Thyroid gland (tissue), 4 donors: ENCODE measurements at places on chromosomes 3 and 15.

GRCh38 chr3:155242342-155242741 lies 51.1 kb downstream of the STRIT1 start:
- no peak overlapping the region for H3K4me3 ChIP-seq
- H3K27ac ChIP-seq: no peak overlapping the region
- H3K27me3 ChIP-seq: no peaks in the 10 kb centered on the region
- H3K4me1 ChIP-seq: no peaks in the 10 kb centered on the region

DNA sequence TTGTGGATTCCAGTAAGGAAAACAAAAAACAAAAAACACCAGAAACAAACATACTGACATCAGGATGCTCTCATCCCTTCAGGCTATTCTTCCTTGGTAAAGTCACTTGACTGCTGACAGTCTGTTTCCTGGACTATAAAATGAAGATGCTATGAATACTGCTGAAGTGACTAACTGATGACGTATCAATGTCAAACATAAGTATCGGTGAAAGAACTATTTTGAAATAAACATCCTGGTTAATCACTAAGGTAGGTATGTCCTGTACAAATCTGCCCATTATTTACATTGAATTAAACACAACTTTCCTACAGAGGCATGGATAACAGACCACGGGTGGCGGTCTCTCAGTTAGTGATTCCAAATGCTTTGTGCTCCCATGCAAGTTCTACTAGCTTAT lies 45.9 kb downstream of the CHAC1 start:
- peaks cover 22% of the 10 kb centered on the region for H3K36me3 ChIP-seq
- no peaks in the 10 kb centered on the region for H3K27me3 ChIP-seq
- no peaks in the 10 kb centered on the region for H3K4me1 ChIP-seq

DNA sequence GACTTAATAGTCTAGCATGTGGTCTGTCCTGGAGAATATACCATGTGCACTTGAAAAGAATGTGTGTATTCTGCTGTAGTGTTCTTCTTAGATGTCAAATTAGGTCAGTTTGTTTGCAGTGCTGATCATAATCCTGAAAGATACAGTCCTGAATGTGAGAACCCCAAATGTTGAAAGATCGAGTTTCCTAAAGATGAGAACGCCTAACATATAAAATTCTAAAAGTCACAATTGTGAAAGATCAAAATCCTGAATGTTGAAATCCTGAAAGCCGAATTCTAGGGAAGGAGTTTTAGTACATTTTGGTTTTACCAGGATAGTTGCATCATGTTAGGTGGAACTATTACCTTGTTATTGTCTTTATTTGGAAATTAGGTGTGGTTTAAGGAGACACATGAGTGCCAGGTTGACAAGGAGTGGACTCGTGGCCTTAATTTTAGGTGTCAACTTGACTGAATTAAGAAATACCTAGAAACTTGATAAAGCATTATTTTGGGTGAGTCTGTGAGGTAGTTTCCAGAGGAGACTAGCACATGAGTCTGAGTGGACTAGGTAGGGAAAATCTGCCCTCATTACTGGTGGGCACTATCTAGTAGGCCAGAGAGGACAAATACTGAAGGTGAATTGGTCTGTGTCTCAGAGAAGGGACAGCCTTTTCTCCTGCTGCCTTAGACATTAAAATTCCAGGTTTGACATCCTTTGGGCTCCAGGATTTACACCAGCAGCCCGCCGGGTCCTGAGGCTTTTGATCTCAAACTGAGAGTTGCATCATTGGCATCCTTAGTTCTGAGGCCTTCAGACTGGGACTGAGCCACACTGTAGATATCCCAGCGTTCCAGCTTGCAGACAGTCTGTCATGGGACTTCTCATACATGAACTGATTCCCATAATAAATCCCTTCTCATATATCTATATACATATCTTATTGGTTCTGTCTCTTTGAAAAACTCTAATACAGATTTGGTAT lies 77.1 kb downstream of the LRRC28 start:
- no peaks in the 10 kb centered on the region for H3K36me3 ChIP-seq
- H3K4me3 ChIP-seq: no peak overlapping the region
- no peak overlapping the region for H3K27ac ChIP-seq
- DNase-seq: no peak

DNA sequence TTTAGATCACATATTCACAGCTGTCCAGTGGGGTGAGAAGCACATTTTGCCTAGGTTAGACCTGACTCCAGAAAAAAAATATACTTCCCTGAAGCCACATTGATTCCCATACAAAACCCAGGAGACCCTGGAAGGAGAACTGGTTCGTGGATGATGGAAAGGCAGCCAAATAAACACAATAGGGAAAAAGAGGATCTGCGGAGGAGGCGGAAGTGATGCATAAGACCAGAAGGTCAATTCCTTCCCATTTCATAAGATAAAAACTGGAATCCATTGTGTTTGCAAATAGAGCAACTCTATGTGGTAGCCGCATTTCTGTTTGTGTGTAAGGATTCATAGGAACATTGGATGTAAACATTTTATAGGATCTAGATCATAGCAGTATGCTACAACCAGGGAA lies 781.9 kb upstream of the GRM7 start:
- H3K27ac ChIP-seq: no peak overlapping the region
- no peaks in the 10 kb centered on the region for H3K36me3 ChIP-seq
- H3K4me3 ChIP-seq: no peak overlapping the region
- DNase-seq: no peak

DNA sequence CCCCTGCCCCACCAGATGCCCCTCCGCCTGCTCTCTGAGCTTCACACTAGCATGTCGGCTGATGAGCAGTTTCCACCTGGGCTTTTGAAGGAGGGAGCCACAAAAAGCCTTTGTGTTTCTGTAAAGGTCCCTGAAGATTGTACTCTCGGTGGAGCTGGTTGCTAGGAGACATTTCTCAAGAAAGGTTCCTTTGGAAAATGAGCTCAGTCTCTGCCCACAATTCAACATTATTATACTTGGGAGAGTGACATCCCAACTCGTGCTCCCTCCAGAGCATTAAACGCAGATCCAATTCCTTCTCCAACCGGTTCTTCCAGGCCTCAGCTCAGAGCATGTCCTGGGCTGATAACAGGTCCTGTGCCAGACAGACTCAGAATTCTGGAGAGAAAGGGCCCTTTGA lies 26.8 kb upstream of the FAM107A start:
- no peak overlapping the region for H3K27ac ChIP-seq
- peaks cover 27% of the 10 kb centered on the region for H3K4me1 ChIP-seq
- no peaks in the 10 kb centered on the region for H3K36me3 ChIP-seq
- DNase-seq: no peak
- H3K4me3 ChIP-seq: no peak overlapping the region

- H3K27ac ChIP-seq: no peak overlapping the region
- H3K4me1 ChIP-seq: no peaks in the 10 kb centered on the region
- H3K27me3 ChIP-seq: no peaks in the 10 kb centered on the region
- DNase-seq: no peak
- no peaks in the 10 kb centered on the region for H3K36me3 ChIP-seq
- H3K4me3 ChIP-seq: no peak overlapping the region
These were observed 119.5 kb upstream of the MLF1 start for GRCh38 chr3:158451405-158452055.

DNA sequence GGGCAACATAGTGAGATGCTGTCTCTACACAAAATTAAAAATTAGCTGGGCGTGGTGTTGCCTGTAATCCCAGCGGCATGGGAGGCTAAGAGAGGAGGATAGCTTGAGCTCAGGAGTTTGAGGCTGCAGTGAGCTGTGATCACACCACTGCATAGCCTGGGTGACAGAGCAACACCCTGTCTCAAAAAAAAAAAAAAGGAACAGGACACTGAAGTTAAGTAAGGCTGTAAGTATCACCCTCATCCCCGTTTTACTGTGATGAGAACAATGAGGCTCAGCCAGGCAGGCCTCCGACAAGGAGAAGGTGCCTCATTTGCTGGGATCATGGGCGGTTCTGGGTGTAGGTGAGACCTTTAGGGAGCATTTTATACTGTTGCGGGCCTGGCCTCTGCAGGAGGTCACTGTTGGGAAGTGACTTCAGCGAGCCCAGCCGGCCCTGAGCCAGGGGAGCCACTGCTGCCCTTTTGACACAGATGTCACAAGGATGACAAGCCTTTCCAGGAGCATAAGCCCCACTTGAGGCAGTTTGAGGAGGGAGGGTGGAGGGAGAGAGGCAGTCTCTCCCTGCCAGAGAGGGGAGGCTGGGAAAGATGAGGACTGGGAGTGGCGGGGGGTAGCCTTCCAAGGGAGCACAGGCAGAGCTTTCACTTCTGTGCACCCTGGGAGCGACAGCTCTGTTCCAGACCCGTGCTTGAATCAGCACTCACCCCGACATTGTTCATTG lies 30.8 kb downstream of the IRAK2 start:
- peaks cover 61% of the 10 kb centered on the region for H3K4me1 ChIP-seq
- peak overlapping the region; percentile 97 for H3K27ac ChIP-seq
- no peaks in the 10 kb centered on the region for H3K36me3 ChIP-seq

DNA sequence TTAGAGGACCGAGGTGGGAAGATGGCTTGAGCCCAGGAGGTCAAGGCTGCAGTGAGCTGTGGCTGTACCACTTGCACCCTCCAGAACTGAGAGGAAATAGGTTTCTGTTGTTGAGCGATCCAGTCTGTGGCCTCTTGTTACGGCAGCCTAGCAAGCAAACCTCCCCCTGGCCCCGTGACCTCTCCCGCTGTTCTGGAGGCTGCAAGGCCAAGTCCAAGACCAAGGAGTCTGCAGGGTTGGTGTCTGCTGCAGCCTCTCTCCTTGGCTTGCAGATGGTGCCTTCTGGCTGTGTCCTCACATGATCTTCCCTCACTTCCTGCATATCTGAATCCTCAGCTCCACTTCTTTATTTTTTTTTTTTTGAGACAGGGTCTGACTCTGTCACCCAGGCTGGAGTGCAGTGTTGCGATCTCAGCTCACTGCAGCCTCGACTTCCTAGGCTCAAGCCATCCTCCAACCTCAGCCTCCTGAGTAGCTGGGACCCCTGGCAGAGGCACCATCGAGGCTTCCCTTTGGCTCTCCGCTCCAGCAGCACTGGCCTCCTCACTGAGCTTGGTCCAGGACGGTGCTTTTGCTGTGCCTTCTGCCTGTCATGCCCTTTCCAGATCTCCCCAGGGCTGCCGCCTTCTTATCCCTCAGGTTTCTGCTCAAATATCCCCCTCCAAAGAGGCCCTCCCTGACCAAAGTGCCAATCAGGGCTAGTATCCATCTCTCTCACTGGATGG lies 18.0 kb upstream of the PLXND1 start:
- peaks cover 68% of the 10 kb centered on the region for H3K4me1 ChIP-seq
- no peaks in the 10 kb centered on the region for H3K36me3 ChIP-seq
- no peak overlapping the region for H3K27ac ChIP-seq
- H3K4me3 ChIP-seq: no peak overlapping the region
- H3K27me3 ChIP-seq: no peaks in the 10 kb centered on the region

DNA sequence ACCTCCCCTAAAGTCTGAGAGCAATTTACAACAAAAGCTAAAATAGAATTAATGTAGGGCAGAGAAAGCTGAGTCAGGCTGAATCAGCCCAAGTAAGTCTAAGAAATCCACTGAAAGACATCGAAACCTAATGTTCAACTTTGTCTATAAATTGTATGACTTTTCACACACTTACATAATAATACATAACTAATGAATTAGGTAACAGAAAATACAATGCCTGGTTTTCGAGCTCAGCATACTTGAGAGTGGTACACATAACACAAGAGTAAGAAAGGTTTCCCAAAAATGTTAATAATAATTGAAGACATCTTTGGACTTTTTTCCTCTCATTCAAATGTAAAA lies 55.3 kb upstream of the VGLL4 start:
- no peak overlapping the region for H3K27ac ChIP-seq
- H3K36me3 ChIP-seq: peaks cover 4% of the 10 kb centered on the region
- no peaks in the 10 kb centered on the region for H3K27me3 ChIP-seq
- no peak overlapping the region for H3K4me3 ChIP-seq

DNA sequence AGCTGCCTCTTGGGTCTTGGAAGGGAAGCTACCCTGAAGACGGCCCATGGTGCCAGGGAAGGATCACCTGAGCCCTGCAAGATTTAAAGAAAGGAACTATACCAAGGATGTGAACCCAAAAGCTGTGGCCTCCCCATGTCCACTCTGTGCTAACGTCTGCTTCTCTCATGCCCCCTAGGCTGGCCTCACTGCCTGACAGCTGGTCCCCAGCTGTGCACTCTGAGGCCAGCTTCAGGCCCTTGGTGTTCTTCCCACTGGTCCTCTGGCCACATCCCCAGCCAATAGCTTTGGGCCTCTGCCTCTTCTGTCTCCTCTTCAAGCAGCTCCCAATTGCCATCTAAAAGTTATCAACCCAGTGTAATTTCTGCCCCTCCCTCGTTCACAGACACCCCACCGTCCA lies 5.2 kb upstream of the LRRK1 start:
- H3K4me1 ChIP-seq: no peaks in the 10 kb centered on the region
- no peaks in the 10 kb centered on the region for H3K36me3 ChIP-seq
- no peaks in the 10 kb centered on the region for H3K27me3 ChIP-seq
- H3K4me3 ChIP-seq: no peak overlapping the region
- H3K27ac ChIP-seq: no peak overlapping the region

GRCh38 chr3:191774485-191774884 lies 313.5 kb downstream of the PYDC2 start:
- no peaks in the 10 kb centered on the region for H3K36me3 ChIP-seq
- no peaks in the 10 kb centered on the region for H3K27me3 ChIP-seq
- DNase-seq: no peak
- no peaks in the 10 kb centered on the region for H3K4me1 ChIP-seq
- H3K27ac ChIP-seq: no peak overlapping the region

DNA sequence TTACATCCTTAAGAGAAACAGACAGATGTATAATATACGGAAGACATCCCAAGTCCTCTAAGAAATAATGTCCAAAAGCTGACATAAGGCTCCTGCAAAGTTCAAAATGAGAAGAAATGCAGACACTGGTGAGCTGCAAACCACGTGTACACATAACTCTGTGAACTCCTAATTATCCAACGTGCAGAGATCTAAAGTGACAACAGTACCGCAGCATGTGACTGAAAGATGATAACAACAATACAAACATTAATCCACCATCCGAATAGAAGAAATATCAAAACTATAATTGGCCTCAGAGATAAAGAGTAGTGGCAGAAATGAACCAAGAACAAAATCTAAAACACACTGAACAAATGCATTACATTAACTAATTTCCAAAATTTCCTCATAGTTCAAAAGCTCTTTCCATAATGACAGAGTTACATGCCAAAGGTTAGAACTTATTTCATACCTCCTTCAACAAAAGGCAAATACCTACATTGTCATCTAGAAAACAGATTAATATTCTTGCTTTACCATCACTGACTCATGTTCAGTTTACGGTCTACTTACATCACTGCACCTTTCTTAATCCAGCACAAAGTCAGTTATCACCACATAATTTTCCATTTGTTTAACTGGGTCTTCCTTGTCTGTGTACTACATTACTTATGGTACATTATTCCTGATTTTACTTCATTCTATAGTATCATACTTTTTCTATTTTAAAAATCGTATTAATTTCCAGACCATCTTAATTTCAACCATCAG lies 2.2 kb downstream of the PDCD10 start:
- no peak for DNase-seq
- H3K4me3 ChIP-seq: no peak overlapping the region
- H3K27me3 ChIP-seq: no peaks in the 10 kb centered on the region
- no peak overlapping the region for H3K27ac ChIP-seq
- H3K4me1 ChIP-seq: peaks cover 21% of the 10 kb centered on the region
